ENCODE measurements at places on chromosomes 1 and 21.

- DNase-seq, result peak; percentile 72
These were observed 7.3 kb downstream of the SYNC start for GRCh38 chr1:32695098-32695904.

GRCh38 chr1:217622042-217622441 is 8.8 kb downstream of the GPATCH2 start:
- no peak for DNase-seq

DNA sequence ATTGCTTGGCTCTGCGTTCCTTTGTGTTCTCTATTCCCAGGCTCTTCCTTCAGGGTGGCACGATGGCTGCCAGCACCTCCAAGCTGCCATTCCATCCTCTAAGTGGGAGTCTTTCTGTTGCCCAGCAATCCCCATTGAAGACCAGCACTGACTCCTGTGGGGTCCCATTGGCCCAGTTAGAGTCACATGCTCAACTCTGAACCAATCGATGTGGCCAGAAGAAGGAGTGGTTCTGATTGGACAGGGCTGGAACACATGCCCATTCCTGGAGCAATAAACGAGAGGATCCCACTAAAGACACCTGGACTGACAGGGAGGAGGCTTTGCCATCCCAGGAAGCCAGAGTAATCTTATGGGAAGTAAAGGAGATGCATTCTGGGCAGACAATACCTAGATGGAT is 97.2 kb upstream of the IGSF21 start:
- DNase-seq, result no peak

GRCh38 chr21:28444111-28444510 is 548.6 kb downstream of the LTN1 start:
- DNase-seq, result no peak

DNA sequence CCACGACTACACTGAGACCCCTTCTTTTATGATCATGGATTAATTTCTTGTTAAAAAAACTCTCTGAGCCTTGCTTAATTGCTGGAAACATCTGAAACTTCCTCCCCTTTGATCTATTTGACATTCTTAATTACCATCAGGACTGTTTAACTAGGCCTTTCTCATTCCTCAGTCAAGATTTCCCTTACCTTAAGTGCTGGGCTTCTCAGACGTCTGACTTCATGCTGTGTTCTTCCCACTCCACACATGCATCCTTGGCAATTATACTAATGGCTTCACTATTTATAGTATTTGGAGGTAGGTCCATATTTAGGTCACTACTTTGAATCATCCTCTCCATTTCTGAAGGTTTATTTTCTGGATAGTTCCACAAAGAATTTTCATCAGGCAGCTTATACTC is 341.3 kb upstream of the TMPRSS15 start:
- DNase-seq, result no peak

GRCh38 chr1:70072231-70072751 is 133.1 kb downstream of the LRRC40 start:
- DNase-seq, result no peak

DNA sequence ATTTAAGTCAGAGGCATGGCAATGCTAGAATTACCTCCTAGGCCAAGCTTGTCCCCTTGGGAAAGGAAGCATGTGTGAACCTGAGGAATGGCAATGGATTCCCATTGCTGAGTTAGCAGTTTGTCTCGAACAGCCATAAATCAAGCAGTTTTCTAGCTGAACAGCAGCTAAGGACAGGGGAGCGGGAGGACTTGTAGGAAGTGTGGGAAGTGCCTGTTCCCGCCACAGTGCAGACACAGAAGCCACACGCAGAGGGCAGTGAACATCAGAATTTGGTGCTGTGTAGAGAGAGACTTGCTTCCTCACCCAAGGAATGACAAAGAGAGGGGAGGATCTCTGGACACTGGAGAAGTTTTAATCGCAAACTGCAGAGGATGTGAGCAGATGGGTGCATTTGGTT is 3.8 kb downstream of the PHGDH start:
- DNase-seq, result no peak

- DNase-seq, result no peak
These were observed 10.2 kb downstream of the USP16 start for GRCh38 chr21:29034678-29035077.

- DNase-seq, result peak; percentile 66
These were observed 86.5 kb upstream of the RGS1 start for GRCh38 chr1:192489047-192489446.

DNA sequence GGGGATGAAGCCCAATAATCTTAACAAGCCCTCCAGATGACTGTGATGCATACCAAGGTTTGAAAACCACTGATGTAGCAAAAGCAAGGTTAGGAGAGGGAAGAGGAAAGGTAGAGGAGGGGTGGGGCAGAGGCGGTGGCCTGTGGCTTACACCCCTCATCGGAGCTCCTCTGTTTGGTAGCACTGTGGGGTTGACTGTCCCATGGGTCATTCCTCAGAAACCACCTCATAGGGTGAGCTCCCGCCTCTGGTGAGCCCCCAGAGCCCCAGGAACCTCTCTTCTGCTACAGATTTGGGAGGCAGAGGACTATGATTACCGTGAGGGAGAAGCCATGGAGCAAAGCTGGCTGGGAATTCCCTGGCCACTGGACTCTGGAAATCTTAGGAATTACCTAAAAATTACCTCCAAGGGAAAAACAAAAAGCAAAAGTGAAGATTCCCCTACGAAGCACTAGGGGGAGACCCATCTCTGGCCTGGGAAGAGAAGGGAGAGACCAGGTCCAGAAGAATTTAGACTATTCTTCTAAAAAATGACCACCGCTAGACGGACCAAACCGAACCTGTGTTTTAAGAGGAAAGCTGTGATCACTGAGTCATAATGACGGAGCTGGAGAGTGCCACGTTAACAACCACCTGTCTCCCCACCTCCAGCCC is 1.5 kb upstream of the RASSF5 start:
- DNase-seq, result no peak

DNA sequence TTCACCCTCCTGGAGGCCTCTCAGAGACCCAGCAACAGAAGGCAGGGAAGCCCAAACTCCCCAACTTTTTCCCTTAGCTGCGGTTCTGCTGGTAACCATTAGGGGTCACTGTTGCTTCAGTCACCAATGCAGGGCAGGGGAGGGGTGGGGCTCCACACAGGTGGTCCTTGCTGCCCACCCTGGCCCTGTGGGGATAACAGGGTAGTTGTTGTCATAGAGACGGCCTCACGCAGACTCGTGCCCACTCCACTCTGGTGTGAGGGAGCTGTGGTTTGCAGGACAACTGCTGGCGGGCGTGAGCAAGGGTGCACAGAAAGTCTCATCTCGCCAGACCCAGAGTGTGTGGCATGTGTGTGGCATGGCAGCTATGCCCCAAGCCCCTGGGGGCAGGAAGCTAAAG is 19.9 kb downstream of the INSRR start:
- DNase-seq, result no peak
